ENCODE measurements at places on chromosomes 7 and 10.

GRCh38 chr10:131573256-131573655 lies 261.7 kb upstream of the TCERG1L start:
- DNase-seq = no peak

GRCh38 chr7:95238252-95238943 lies 85.9 kb downstream of the PON1 start:
- DNase-seq = no peak

- no peak for DNase-seq
These were observed at the start of gene RAB19 for GRCh38 chr7:140403878-140404564. Gene RAB19 (plus strand): TSS chr7:140404058. CDS start chr7:140407647, 3,589 bp downstream.

- no peak for DNase-seq
These were observed 198.8 kb upstream of the KLF14 start for GRCh38 chr7:130932667-130933432.

- no peak for DNase-seq
These were observed 62.8 kb downstream of the PPP1R3A start for GRCh38 chr7:113856010-113856409.

- no peak for DNase-seq
These were observed 92.6 kb upstream of the RAB11FIP2 start for GRCh38 chr10:118139321-118139720.

DNA sequence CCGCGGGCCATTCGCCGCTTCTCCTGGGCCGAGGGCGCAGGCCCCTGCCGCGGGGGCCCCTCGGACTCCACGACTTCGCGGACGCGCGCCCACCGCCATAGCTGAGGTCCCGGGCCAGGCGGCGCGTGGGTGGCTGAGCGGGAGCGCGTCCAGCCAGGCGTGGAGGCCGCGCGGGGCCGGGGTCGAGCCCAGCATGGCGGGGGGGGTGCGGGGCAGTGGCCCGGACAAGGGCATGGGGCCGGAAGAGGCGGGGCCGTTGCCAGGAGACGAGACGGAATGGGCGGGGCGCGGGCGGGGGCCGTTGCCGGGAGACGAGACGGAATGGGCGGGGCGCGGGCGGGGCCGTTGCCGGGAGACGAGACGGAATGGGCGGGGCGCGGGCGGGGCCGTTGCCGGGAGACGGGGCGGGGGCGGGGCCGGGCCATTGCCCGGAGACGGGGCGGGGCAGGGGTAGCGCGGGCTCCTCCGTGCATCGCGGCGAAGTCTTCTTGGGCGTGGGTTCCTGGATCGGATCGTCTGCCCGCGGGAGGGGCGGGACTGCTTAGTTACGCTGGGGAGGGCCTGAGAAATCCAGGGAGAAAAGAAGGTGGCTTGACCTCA lies 14.8 kb downstream of the ADAM8 start:
- no peak for DNase-seq

- no peak for DNase-seq
These were observed 86.6 kb downstream of the STRA8 start for GRCh38 chr7:135320268-135320667.

- DNase-seq = no peak
These were observed 52.0 kb upstream of the FIGNL1 start for GRCh38 chr7:50502001-50502684.

DNA sequence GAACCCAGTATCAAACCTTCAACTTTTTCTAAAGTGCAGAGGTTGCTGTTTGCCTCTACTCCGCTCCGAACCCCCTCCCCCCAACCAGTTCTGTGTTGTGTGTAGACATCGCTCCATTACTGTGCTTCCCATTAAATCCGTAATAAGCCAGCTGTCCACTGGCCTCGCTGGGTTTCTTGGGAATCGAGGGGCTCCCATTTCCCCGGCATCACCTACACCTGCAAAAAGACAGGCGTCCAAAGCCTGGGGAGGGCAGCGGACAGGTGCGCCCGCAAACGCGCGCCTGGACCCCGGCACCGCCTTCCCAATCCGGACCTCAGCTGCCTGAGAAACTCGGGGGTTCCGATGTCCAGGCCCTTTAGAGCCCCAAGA lies 631 bp downstream of the RTKN2 start:
- no peak for DNase-seq

GRCh38 chr10:113438652-113439051 lies 114.2 kb upstream of the HABP2 start:
- no peak for DNase-seq

DNA sequence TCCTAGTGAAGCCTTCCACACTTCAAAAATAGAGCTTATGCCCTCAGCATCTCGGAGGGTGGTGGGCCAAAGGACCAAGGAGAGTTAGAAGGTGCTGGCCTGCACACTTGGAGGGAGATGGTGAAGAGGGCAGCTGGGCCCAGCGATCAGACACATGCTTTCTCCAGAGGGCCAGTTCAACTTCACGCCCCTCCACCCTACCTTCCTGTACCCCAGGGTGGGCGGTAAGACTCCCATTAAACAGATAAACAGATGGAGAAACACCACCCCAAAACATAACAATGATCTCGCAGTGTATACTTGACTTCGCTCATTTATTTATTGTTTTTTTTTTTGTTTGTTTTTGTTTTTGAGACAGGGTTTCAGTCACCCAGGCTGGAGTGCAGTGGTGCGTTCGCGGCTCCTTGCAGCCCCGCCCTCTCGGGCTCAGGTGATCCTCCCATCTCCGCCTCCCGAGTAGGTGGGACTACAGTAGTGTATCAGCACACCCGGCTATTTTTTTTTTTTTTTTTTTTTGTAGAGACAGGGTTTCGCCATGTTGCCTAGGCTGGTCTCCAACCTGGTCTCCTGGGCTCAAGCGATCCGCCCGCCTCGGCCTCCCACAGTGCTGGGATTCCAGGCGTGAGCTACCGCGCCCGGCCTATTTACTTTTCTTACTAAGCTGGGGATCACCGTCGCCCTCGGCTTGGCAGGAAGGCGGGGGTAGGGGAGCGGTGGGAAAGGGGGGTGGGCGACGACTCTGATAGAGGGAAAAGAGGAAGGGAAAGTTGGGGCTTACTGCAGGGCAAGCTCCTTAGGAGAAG lies 1.8 kb downstream of the C10orf95 start:
- DNase-seq = no peak

DNA sequence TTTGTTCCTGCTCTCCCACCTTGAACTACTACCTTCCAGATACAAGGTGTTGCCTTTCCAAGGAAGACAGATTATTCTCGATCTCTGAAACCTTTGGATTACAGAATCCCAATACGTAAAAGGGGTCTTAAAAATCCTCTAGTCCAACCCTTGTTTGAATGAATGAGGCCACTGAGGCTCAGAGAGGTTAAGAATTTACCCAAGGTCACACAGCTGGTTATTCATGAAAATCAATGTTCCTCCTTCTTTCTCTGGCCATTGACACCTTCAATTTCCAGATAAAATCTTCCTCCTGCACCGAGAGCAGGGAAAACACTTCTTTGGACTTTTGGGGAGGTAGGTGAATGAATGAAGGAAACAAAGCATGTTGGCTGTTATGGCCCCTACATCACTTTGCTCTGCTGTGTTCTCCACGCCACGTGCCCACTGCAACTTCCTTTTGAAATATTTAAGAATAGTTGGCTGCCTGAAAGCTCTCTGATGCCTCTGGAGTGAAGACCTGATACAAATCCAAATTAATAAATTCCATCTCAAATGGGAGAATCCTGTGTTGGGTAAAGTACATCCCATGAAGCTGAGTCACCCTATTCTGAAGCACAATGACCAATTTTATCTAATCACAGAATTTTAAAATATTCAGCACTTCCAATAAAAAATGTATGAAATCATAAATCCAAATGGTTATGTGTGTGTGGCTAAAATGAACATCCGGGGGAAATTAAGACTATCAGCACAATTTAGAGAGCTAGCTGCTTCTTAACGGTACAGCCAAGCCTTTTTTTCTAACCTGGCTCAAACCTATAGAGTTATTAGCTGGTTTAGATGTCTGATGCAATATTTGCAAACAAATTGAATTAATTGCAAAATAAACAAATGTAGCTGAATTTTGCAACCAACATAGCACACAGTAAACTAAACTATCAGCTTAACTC lies 7.3 kb downstream of the SVIL start:
- no peak for DNase-seq

GRCh38 chr7:22726907-22727713 lies at the start of gene IL6:
Gene IL6 (plus strand): TSS chr7:22727200. CDS start chr7:22727263, 63 bp downstream.
- DNase-seq = no peak

DNA sequence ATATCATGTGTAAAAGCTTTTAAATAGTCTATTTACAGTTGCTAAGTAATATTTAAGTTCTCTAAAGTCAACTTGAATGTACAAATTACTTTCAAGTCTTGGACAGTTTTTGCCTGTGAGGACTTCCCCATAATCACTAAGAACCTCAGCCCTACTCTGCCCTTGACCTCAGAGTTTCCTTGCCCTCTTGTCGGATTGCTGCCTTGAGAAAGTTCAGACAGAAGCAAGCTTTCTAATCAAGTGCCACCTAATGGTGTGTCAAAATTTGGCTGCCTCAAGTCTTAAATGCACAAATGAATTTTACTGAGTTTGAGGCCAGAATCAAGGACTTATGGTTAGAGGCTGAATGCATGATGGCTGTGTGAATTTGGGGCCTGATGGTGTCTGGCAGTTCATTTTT lies 88.3 kb upstream of the KAT6B start:
- DNase-seq = no peak

DNA sequence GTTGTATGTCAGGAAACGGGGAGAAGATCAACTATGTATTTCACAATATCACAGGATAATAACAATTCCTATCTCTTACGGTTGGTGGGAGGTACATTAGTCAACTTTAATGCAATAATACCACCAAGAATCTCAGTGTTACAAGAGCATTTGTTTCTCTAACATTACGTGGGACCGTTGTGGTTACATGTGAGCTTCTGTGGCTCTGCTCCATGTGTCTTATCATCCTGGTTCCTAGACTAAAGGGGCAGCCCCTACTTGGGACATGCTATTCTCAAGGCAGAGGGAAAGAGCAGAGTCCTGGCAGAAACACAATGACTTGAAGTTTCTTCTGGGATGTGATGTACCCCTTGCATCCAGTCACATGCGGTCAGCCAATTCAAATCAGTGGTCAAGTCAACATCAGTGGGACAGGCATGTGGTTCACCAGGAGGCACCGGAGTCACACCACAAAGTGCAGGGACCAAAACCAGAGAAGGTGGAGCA lies 2.5 kb upstream of the ZNF22 start:
- no peak for DNase-seq

DNA sequence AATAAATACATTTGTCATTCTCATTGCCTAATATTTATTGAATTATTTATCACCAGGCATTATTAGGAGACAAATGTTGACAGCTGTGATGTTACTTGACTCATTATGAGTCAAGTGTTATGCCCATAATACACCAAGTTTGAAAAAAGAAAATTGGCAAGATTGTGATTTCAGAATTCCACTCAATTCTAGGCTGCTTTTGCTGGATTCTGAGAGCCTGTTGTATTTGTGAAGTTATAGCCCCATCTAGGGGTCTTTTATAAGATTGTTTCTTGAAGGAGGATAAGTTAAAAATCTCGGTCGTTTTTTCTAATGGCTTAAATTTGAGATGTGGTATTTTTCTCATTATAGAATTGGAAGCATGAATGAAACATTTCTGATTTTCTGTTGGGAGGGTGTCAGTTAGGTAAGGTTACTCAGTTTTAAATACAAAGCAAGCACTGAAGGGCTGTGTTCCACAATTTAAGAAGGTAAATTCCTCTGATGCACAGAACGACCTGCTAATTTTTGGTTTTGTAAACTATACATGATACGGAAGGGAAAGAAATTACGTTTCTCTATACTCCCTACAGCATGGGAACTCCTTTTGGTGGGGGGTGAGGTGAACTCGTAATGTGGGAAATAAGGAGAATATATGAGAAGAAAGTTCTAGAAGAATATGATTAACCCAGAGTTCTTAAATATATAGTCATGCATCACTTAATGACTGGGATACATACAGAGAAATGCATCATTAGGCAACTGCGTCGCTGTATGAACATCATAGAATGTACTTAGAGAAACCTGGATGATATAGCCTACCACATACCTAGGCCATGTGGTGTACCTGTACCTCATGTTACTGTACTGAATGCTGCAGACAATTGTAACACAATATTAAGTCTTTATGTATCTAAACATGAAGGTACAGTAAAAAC lies 2.6 kb downstream of the STK31 start:
- peak; percentile 45 for DNase-seq

DNA sequence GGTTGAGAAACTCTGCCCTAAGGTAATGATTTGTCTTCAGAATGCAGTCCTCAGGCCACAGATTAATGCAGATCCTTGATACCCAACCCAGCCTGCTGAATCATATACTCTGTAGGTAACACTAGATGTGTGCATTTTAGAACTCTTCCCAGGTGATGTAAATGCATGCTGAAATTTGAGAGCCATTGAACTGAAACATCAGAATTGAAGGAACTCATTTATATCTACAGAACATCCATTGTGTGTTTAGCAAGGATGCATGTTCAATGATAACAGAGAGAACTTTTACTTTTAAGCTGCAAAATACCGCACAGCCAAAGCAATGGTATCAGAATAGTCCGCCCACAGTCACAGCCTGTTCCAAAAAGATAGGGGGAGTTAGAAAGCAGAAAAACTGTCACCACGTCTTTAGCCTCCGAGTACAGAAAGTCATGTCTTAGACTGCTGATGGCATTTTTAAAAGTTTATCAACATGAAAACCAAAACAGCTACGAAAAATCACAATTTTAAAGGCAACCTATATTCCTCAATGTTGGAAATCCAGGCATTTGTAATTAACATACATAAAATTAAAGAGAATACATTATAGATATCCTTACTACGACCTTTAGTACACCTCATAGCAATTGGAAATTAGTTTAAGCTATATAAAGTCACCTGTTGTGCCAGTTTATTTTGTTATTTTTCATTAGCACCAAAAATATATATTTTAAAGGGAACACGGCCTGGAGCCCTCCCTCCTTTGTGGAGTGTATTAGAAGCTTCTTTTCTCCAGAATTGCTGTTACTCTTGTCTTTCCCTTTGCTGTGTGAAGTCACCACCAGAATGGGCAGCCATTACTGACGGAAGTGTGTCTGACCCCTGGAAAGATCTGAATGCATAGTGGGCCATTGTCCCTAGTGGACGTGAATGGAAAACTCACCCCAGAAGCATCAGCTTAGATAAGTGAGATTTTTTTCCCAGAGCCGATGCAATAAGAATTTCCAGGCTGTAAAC lies 65.8 kb upstream of the PRKAR2B start:
- no peak for DNase-seq

GRCh38 chr10:89327803-89328441 lies at the start of gene IFIT3:
Gene IFIT3 (plus strand): TSS chr10:89327997. CDS start chr10:89328074, 77 bp downstream.
- DNase-seq = no peak

DNA sequence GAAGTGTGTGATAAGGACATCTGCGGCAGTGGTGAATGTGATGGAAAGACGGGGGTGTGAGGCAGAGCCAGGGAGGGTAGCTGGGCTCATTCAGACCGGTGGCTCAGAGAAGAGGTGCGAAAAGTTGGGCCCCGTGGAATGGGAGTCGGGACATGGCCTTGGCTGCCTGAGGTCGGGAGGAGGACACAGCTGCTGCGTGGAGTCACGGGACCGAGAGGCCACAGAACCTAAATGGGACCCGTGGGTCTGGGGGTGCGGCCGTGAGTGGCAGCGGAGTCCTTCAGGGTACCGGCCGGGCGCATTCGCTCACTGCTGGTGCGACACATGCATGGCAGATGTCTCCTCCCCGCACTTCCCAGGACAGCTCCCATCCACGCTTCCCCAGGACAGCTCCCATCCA lies 22.9 kb upstream of the LARP4B start:
- DNase-seq = no peak
